ENCODE measurements at places on chromosomes 6 and 20.

- no peak for DNase-seq
Observed at GRCh38 chr6:145034664-145035063, 700.7 kb downstream of the EPM2A start.

GRCh38 chr20:62831361-62831788, 14.5 kb downstream of the COL9A3 start:
- no peak for DNase-seq

DNA sequence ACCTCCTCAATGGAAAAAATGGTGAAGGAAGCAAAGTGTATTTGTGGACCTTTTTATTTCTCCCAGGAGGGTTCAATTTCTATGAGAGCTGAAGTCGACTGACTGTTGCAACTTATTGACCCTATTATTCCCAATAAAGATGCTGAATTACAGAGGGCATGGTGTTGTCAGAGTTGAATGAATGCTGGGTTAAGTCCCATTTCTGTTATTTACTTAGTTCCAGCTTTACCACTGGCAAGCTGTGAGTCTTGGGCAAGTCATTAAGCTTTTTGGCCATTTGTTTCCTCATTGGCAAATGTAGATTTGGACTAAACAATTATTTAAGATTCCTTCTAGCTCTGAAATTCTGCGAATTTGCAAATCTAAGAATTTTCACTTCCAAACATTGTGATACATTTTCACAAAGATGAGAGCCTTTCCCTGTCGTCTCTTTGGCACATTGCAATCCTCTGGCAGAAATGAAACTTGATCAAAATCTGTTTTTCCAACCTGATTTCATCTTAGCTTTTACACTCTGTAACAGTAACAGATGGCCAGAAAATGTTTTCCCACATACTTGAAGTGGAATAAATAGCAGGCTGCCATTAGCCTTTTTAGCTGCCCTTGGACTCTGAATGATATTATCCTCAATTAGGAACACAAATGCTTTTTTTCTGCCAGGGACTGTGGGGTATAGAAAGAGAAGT, 21.3 kb downstream of the BLTP3A start:
- DNase-seq = no peak

- no peak for DNase-seq
Observed at GRCh38 chr6:157298216-157298724, 25.0 kb downstream of the TMEM242 start.

DNA sequence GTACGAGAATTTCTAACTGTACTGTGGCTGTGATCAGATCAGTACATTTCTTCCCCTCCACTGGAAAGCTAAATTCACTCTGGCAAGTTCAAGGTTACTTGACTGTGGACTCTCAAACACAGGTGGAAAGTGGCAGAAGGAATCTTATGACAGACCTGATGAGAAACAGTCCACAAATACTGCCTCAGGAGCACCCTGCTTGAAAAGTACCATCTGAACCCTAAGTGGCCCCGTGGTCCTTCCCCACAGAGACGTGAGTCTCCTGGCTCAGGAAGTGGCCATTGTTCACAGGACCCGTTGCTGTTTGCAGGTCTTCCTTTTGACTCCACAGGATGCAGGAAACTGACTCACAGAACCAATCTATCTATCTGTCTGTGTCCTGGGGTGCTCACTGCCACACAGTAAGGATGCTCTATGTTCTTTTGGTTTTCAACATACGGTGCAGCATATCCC, 47.5 kb upstream of the NHSL1 start:
- DNase-seq = no peak

DNA sequence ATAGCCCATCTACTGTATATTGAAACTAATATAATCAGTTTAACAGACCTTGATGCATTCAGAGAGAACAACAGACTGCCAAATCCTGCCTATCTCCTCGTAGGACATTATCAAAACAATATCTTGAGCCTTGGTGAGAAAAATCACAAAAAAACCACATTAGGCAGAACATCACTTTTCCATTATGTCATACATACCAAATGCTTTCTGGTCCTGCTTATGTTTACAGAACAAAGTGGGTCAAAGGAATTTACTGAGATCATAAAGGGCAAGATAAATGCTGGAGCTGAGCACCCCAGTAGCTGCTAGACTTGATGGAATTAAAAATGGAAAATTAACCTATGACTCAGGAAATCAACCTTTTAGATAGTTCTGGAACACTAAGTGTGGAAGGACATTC, 195.3 kb upstream of the KCNK16 start:
- DNase-seq = no peak

GRCh38 chr6:138571181-138571580, 71.9 kb upstream of the NHSL1 start:
- DNase-seq = no peak

- no peak for DNase-seq
Observed at GRCh38 chr6:148508401-148509041, 165.9 kb downstream of the SASH1 start.

GRCh38 chr6:34178357-34179105, 32.6 kb upstream of the GRM4 start:
- DNase-seq = no peak

- no peak for DNase-seq
Observed at GRCh38 chr20:12984069-12984765, 24.6 kb upstream of the SPTLC3 start.

- no peak for DNase-seq
Observed at GRCh38 chr6:84977363-84977705, 212.9 kb upstream of the TBX18 start.

DNA sequence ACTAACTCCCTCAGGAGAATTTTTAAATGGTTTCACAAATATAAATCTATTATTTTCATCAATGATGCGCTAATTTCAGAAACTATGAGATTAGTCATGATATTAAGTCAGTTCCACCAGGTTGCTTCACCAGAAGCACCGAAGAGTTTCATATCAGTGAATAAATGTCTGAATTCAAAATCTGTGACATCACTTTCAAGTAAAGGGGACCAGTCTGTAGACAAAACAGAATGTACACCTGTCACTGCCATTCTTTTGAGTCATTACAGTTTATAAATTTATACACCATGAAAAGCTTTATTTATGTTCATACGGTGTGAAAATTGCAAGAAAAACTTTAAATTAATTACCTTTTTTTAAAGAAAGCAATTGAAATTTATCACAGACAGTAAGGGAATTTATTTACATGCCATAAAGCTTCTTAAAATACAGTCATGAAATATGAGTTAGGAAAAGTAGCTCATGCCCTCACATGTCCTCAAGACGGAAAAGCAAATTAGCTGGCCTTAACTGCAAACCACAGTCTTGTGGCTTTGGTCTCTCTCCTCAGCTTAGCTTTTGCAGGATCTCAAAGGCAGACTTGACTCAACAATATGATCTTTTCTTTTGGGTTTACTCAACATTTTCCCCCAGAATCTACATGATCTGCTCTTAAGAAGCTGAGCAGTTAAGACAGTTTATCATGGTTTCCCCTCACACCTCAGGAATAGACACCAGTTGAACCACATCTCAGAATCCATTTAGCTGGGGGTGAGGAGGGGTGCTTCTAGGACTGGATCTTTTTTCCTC, 177.7 kb upstream of the MCHR2 start:
- no peak for DNase-seq

GRCh38 chr6:24486065-24486464, 3.3 kb downstream of the GPLD1 start:
- DNase-seq = no peak

DNA sequence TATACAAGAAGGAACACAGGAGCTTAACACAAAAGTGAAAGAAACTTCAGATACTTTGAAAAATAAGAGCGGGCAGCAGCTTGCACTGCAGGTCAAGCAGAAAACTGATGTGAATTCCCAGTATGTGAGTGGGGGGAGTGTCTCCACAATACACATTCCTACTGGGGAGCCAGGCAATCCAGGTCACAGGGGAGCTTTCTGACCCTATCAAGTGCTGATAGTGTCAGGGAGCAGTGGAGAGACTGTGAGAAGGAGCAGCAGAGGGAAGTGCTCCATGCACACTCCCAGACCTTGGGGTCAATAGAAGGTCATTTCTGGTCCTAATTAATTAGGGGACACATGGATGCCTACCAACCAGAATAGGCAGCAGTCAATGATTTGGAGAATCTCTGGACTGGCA, 59.4 kb downstream of the PDSS2 start:
- no peak for DNase-seq

- peak; percentile 58 for DNase-seq
Observed at GRCh38 chr6:31079656-31080261, 32.6 kb downstream of the C6orf15 start.

DNA sequence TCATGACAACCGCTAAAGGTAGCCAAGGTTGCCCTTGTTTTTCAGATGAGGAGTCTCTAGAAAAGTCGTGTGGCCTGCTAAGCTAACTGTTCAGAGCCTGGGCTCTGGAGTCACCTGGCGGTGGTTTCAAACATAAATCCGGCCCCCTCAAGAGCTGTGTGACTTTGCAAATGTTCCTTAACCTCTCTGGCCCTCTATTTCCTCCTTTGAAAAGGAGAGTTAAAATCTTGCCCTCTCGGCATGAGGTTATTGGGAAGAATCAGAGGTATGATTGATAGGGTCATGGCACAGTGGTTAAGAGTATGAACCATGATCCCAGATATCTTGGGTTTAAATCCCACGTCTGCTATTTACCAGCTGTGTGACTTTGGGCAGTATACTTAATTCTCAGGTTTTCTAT, 5.6 kb upstream of the LBP start:
- DNase-seq = no peak

DNA sequence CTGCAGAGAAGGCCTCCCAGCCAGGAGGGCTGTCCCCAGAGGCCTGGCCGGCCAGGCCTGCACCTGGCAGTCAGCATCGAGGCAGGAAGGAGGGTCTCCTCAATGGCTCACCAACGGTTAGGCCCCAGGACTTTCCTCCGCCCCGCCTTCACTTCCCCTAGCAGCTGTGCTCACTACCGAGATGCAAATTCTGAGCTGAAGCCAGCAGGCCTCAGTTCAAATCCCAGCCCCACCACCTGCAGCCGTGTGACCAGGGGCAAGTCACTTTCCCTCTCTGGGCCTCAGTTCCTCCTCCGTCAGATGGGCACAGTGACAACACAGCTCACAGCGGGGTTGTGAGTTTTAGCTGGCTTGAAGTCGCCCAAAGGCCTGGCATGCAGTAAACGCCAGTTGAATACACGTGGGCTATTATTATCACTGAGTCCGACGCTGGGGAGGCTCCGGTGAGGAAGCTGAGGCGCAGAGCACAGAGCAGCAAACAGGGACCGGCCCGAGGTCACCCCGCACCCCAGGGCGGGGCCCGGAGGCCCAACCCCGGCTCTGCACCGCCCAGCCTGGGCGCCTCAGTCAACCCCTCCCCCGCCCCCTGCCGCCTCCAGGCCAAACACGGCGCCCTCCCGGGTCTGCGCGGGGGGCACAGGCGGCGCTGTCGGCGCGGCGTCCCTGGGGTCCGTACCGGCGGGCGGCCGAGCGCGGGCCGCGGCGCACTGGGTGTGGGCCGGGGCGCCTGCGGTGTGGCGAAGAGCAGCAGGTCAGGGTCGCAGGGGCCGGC, 671 bp downstream of the E2F1 start:
- DNase-seq = peak; percentile 68

- no peak for DNase-seq
Observed at GRCh38 chr6:142695016-142695415, 250.0 kb downstream of the HIVEP2 start.

All from thymus (tissue), 14 donors.